ENCODE measurements at places on chromosomes 2 and 18.

GRCh38 chr2:235218486-235218907 lies 266.7 kb downstream of the SH3BP4 start:
- no peak for DNase-seq

DNA sequence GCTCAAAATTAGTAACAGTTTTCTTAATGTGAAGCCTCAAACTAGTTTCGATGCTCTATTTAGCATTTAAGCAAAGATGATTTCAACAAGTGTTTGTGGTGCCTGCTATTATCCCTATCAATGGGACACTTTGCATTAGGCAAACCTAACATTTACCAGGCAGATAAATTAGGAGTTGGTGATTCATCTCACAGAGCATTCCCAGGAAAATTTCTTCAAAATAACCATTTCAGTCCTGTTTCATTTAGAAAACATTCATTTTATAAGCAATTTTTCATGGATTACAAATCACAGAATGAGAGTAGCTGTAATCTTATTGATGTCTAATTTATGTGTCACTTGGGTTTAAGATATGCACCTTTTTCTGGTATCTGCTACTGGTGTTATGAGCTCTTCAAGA lies 62.7 kb downstream of the CLHC1 start:
- no peak for DNase-seq

GRCh38 chr18:79662034-79662433 lies 17.6 kb upstream of the CTDP1 start:
- DNase-seq: no peak

GRCh38 chr18:44937960-44938719 lies 257.5 kb downstream of the SETBP1 start:
- DNase-seq: no peak

DNA sequence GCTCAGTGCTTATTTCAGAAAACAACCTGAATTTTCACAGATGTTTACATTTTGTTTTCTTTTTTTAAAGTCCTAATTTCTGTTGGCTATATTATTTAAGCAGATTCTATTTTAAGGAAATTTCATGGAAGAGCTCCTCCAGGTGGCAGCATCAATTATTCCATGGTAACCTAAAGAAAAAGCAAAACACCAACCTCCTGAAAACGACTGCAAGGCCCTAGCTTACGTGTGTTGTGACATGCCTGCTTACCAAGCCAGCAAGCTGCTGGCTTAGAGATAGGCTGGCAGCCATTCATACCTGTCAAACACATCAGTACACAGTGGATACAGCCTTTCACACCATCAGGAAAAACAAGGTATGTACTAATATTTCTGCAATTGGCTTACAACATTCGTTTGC lies 64.9 kb downstream of the LPIN2 start:
- DNase-seq: no peak

GRCh38 chr2:192960945-192961344 lies 766.2 kb upstream of the TMEFF2 start:
- DNase-seq: no peak

DNA sequence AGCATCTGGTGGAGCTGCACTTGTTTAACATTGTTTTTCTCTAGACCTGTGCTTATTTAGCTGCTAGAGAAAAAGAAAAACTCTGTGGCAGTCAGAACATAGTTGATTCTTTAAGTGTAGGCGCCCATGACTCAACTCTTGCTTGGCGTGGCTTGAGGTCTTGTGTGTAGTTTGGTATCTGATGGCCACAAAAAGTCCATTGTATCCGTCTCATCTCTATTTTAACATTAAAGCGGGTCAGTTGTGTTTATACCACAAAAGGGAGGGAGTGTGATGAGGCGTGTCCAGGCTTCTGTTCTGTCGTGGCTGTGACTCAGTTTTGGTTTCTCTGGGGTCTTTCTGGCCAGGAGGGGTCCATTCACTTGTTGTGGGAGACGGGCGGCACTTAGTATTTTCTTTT lies 24.2 kb upstream of the UGT1A8 start:
- DNase-seq: no peak

DNA sequence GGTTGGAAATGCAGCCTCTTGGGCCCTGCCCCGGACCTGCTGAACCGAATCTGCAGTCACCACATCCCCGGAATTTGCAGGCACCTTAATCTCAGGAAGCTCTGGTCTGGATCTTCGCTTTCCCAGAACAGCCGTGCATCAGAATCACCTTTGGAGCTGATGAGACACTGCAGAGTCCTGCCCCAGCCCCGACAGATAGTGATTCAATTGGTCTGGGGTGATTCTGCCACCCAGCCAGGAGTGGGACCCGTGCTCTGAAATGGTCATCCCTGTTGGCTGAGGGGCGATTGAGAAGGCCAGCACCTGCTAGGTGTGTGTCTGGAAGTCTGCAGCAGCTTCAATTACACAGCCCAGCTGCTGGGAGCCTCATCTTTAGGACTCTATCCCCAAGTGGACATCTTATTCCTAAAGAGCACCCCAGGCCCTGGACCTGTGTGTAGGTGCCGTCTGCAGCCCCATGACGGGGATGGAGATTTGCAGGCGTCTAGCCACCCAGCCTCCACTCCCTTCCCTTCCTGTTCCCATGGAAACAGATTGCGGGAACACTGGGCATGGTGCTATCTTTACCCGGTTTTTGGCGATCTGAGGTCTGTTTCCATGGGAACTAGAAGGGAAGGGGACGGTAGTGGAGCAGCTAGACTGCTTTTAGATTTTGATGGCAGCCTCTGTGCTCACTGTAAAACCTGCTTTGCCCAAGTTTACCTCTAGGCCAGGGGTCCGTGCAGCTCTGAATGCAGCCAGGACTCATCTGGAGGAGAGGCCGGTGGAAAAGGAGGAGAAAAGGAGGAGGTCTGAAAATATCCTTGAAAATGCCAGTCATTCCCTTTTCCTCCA lies 156.1 kb downstream of the LDLRAD4 start:
- peak; percentile 64 for DNase-seq

DNA sequence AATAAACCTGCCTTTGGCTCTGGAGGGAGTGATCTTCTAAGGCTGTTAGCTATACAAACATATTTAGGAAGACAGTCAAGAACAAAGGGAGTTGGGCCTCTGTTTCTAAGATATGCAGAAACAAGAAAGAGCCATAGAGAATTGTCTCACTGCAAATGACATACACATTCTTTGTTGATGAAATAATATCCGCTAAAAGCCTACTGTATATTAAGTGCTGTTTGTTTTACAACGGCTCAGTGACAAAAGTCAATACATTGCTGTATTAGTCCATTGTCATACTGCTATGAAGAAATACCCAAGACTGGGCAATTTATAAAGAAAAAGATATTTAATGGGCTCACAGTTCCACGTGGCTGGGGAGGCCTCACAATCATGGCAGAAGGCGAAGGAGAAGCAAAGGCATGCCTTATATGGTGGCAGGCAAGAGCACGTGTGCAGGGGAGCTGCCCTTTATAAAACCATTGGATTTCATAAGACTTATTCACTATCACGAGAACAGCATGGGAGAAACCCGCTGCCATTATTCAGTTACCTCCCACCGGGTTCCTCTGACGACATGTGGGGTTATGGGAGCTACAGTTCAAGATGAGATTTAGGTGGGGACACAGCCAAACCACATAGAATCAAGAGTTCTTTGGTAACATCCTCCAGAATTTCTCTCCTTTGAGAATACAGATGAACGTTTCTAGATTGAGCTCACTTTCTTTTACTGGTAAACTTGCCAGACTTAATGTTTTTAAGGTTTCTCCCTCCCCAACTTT lies 157.8 kb downstream of the PIK3C3 start:
- DNase-seq: no peak

DNA sequence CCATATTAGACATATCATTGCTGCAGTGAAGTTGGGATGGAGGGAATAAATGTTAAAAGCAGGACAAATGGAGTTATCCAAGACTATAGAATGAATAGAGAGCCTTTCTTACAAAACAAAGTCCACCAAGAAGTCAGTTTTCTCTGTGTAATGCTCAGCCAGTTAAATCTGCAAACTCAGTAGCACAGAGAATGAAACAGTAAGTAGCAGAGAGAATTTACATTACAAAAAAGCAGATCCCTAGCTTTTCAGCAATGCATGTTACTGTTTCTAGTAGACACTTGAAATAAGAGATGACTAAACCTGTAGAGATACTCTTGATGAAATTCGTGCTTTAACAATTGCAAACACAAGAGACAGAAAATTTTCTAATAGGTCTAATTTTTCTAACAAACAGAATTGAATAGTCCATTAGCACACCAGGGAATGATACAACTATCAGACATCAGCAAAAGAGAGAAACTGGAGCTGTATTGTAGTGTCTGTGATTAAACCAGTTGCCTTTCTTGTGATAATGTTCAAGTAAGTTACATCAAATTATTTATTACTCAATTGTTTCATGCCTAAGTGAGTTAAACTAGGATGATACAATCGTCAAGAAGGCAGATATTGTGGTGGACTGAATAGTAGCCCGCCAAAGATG lies 322.2 kb upstream of the DDX18 start:
- DNase-seq: no peak

- no peak for DNase-seq
Observed at GRCh38 chr2:164737612-164738081, 104.0 kb downstream of the COBLL1 start.

- peak; percentile 61 for DNase-seq
Observed at GRCh38 chr2:26970928-26971627, 641 bp downstream of the MAPRE3 start.

- DNase-seq: no peak
Observed at GRCh38 chr2:102070058-102070642, 72.4 kb upstream of the IL1R1 start.

DNA sequence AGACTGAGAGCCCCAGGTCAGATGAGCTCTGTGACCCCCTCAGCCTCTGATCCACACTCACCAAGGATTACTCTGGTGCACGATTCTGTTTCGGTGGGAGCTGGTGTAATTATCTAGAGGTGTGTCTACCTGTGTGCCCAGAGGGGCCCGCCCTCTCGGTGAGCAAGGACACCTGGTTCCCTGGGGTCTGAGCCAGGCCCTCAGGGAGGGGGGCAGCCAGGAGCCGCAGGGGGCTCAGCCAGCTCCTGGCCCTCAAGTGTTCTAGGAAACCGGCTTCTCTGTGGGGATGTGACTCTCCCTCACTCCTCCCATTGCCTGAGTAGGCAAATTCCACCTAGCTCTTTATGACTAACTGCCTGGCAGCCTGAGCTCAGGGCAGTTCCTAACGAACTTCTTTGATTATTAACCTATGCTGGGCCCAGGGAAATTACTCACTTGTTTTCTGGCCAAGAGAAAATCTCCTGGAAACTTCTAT lies 17.4 kb downstream of the AGAP1 start:
- DNase-seq: no peak

DNA sequence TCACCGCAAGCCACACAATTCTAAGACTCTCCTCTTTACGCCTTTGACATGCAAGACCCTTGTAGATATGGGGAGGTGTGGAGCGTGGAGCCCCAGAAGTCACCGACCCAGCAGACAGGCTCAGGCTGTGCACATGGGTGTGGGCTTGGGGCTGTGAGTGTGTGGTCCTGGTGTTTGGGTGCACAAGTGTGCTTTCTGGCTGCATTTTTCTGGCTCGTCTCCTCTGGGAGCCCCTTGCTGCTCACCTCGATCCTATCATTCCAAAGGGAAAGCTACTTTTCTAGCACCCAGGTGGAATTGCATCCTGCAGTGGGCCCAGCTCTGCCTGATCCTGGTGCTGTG lies 143.0 kb downstream of the ACOXL start:
- no peak for DNase-seq

GRCh38 chr2:221518935-221519625 lies 53.0 kb downstream of the EPHA4 start:
- no peak for DNase-seq

DNA sequence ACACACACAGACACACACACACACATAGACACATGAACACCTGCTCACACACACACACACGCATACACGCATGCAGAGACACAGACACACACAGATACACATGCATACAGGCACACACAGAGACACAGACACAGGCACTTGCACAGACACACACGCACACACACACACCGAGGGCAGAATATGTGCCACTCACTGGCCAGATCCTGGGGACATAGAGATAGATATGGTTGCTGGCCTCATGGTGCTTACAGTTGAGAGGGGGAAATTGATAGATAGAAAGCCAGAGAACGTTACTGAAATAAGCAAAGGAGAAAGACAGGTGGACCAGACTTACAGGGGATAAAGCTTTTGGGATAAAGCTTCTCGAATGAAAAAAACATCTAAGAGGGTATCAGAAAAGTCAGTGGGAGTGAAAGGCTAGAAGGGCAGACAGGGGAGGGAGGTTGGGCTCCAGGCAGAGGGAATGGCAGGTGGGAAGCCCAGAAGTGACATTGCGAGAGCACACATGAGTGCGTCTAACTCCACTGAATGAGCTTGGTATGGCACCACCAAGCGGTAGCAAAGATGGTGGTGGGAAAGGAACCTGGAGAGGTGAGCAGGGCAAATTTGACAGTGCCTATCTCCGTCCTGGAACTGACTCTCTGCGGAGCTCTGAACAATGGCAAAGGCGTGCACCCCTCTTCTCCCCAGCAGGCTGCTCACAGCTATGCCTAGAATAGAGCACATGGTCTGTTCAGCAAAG lies 390.1 kb upstream of the TRIB2 start:
- no peak for DNase-seq

- no peak for DNase-seq
Observed at GRCh38 chr2:8162552-8162951, 519.3 kb upstream of the ID2 start.

DNA sequence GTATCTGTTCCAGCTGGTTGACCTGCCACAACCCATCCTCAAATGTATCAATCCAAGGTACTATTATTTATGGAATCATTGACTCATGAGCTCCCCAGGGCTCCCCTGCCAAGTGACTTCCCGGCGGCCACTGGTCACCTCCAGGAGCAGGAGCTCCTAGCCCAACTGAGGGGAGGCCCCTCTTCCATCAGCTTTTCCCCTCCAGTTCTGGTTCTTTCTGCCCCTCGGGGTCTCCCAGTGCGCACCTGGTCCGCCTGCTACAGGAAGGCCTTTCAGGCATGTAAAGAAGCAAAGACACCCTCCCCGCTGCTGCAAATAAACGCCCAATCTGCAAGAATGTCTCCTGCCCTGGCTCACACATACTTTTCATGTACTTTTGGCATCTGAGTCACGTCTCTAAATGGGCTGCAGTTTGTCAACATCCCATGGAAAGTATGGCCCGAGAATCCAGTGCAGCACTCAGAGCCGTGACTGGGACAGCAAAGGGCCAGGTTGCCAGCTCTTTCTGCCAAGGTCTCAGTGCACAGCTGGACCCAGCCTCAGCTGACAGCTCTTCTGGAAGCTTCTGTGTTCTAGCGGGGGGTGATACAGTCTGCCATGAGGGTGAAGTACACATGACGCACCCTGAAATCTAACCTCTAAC lies 41.4 kb downstream of the KLHL29 start:
- DNase-seq: peak; percentile 30

DNA sequence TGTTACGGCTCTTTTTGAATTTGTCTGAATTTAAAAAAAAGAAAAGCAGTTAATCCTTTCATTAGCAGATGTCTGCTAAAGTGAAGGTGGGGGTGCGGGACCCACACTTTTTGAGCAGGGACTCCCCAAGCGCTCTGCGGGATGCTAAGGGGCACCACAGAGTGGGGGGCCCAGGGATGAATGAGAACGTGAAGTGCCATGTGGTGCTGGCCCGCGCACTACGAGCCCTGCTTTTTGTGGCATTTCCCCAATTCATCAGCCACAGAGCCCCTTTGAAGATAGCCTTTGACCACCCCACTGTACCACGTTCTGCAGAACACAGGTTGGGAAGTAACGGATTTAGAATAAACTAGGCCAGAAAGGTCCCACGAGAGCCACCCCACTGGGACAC lies 28.6 kb downstream of the HS1BP3 start:
- DNase-seq: no peak

- DNase-seq: peak; percentile 47
Observed at GRCh38 chr2:238449241-238449640, 22.5 kb downstream of the ASB1 start.
